Uterine smooth muscle cell (primary cell): ENCODE measurements at places on chromosomes 3 and 15. TPM values are rescaled to one million over a fixed set of nuclear protein-coding genes. Genes with fewer than 3 reads are reported as not detected.

Gene LIPC
- total RNA-seq: 0.11 and 0.37 TPM in 2 replicates

Gene PLA2G4F
- total RNA-seq: 0.12 TPM in 1 of 2 replicates, not detected in the other

Gene CFAP20DC
- total RNA-seq: 2.9 and 7.1 TPM in 2 replicates

Gene TMEM40
- not detected in 2 replicates for total RNA-seq

Gene SPINT1
- 0.37 and 0.66 TPM in 2 replicates for total RNA-seq

Gene PDZRN3
- 22.8 and 27.7 TPM in 2 replicates for total RNA-seq

Gene COL7A1
- total RNA-seq: 46.3 and 70.9 TPM in 2 replicates

Gene DZIP1L
- total RNA-seq: 38.3 and 40.7 TPM in 2 replicates

Gene DGKG
- total RNA-seq: 1.1 and 6.3 TPM in 2 replicates

Gene SHISA5
- total RNA-seq: 96.6 and 106 TPM in 2 replicates

Gene CCDC80
- 134 and 363 TPM in 2 replicates for total RNA-seq

Gene STAC
- total RNA-seq: 7.7 and 10.2 TPM in 2 replicates

Gene RHOV
- not detected in 2 replicates for total RNA-seq

Gene CHCHD6
- total RNA-seq: 15.1 and 18.5 TPM in 2 replicates

Gene RPL29
- 767 and 1,154 TPM in 2 replicates for total RNA-seq

Gene MYO5C
- total RNA-seq: under 0.01 and 0.22 TPM in 2 replicates

Gene BSN
- total RNA-seq: under 0.01 and 0.12 TPM in 2 replicates

Gene PLA2G4B
- 1.2 and 1.9 TPM in 2 replicates for total RNA-seq

Gene CHRM5
- total RNA-seq: 0.75 TPM in 1 of 2 replicates, not detected in the other

Gene OR5H14
- not detected in 2 replicates for total RNA-seq

Gene LOXL1
- 64.3 and 68.5 TPM in 2 replicates for total RNA-seq

Gene GOLIM4
- total RNA-seq: 76.7 and 83.9 TPM in 2 replicates

Gene LRRC3B
- not detected in 2 replicates for total RNA-seq

Gene NECTIN3
- 53.0 and 63.2 TPM in 2 replicates for total RNA-seq

Gene NRG4
- total RNA-seq: not detected in 2 replicates

Gene PLA2G4E
- not detected in 2 replicates for total RNA-seq

Gene TERC
- 597 and 759 TPM in 2 replicates for total RNA-seq

Gene IRAK2
- 4.9 and 6.2 TPM in 2 replicates for total RNA-seq

Gene OR5K2
- total RNA-seq: not detected in 2 replicates

Gene ZPLD1
- 0.62 TPM in 1 of 2 replicates, not detected in the other for total RNA-seq
